ENCODE measurements at places on chromosomes 3 and 15.

DNA sequence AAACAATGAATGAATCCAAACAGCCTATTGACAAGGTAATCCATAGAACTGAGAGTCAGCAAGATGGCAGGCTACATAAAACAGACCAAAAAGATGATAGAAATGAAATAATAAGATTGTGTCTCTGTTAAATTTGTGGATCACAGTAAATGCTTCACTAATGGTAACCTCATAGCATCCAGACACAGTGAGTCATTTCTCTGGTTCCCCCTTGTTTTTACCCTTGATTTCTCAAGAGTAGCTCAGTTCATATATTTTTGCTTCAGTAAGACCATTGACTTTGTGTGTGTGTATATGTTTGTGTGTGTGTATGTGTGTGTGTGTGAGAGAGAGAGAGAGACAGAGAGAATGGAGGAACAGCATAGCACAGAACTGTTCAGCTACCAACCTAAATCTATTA lies 546.9 kb downstream of the RBMS3 start:
- DNase-seq = no peak

- no peak for DNase-seq
Measured at GRCh38 chr3:168213920-168214319, 118.2 kb upstream of the GOLIM4 start.

- DNase-seq = no peak
Measured at GRCh38 chr3:183188895-183189462, 26.4 kb upstream of the LAMP3 start.

- peak; percentile 29 for DNase-seq
Measured at GRCh38 chr3:187016639-187017345, 86.5 kb downstream of the ST6GAL1 start.

GRCh38 chr15:38072348-38073177 lies 138.1 kb downstream of the TMCO5A start:
- no peak for DNase-seq

- DNase-seq = no peak
Measured at GRCh38 chr15:29433507-29434248, 164.1 kb upstream of the NSMCE3 start.

- no peak for DNase-seq
Measured at GRCh38 chr3:45312836-45313493, 75.4 kb upstream of the LARS2 start.

DNA sequence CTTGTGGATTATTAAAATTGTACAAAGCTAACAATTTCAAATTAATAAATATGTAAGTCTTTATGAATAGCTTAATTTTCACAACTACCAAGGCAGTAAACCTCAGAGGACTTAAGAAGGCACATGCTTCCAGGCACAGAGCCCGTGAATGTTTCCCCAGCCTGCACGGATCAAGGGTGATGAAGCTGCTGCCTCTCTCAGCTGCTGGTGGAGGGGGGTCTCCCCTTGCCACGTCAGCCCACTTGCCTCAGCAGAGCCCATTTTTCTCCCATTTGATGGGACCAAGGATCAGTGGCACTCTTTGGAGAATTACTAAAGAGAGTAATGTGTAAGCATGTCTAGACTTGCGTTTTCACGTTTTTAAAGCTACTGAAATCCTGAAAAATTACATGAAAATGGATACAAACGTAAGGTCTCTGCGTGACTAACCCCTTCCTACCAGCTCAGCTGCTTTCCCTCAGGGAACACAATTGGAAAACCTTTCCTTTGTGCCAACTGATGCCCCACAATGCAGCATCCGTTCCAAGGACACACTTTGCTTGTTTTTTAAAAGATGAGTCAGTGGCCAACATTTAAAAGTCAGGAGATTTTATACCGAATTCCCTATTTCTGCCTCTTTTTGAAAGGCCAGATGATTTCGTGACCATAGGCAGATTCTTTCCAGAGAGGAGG lies 494.1 kb downstream of the GABRG3 start:
- no peak for DNase-seq

DNA sequence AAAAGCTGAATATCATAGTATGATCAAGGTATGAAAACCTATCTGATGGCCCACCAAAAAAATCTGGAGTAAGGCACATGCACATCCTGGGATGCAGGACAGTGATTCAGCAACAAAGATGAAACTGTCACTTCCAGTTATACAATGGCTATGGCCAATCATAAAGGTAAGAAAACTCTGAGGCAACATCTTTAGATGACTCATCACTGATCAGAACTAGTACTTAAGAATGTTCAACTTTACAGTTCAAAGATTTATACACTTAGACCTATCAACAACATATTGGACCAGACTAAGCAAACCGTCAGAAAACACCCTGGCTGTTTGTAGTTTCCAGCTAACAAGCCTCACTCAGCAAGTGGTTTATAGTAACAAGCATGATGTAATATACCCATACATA lies 21.3 kb upstream of the PLCH1 start:
- no peak for DNase-seq

- no peak for DNase-seq
Measured at GRCh38 chr3:123740391-123740822, 143.7 kb downstream of the MYLK start.

- DNase-seq = no peak
Measured at GRCh38 chr3:12959410-12959809, 113.8 kb downstream of the IQSEC1 start.

GRCh38 chr3:140086642-140087041 lies 151.7 kb downstream of the CLSTN2 start:
- DNase-seq = no peak

- no peak for DNase-seq
Measured at GRCh38 chr15:74964794-74965193, 8.2 kb upstream of the RPP25 start.

- DNase-seq = no peak
Measured at GRCh38 chr3:31861826-31862225, 119.2 kb downstream of the OSBPL10 start.

- no peak for DNase-seq
Measured at GRCh38 chr15:58992181-58992580, 4.7 kb downstream of the RNF111 start.

GRCh38 chr3:146559388-146559787 lies 15.0 kb upstream of the PLSCR1 start:
- no peak for DNase-seq

DNA sequence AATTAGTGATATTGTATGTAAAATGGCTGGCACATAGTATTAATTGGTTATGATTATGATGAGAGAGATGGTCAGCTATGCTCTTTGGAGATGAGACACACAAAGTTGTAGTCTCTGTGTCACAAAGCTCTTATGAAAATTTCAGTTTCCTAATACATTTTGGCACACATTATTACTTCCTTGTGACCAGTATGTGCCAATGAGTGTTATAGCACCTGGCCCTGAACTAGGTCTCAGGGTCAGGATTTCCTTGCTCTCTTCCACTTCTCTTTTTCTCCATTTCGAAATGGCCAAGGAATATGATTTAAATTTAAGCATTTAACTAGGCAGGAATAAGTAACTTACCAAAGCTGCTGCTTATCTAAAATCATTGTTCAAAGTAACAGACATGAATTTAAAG lies 28.0 kb downstream of the TIPARP start:
- no peak for DNase-seq

DNA sequence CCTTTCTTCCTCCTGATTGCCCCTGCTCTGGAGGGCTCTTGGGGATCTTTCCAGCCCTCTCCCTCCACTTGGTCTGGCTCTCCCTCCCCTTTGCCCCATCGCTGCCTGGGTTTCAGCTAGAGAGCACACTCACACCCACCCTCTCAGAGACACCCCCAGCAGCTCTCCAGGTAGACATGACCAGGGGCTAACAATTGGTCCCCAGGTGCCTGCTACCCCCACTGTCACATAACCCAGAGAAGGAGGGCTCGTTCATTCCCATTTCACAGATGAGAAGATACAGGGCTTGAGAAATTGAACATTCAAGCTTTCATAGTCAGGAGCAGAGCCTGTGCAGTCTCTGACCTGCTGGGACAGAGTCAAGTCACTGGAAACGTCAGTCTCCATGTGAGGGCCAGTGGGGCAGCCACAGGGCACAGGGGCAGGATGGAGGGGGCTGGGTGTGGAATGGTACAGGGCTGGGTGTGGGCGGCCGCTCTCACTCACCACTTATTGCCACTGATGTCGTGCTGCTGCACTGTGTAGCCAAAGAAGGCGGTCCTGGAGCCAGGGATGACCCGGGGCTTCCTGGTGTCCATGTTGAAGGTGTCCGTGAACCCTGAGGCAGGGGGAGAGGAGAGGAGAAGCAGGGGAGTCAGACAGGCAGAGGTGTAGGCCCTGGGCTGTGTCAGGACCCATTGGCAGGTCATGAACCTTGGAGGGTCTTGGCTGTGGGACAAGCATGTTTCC lies 29.4 kb downstream of the ITGA11 start:
- DNase-seq = no peak

DNA sequence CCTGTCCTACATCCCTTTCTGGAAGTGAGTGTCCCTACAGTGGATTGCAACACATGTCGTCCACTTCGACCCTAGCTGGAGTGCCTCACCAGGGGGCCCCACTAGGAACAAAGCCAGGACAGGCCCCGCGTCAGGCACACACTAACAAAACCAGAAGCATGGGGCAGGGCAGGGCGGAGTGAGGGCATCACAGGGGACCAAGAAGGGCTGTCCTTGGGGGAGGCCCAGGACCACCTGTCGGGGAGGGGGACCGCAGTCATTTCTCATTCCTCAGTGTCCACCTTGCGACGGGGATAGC lies 21.9 kb downstream of the IDH2 start:
- no peak for DNase-seq

DNA sequence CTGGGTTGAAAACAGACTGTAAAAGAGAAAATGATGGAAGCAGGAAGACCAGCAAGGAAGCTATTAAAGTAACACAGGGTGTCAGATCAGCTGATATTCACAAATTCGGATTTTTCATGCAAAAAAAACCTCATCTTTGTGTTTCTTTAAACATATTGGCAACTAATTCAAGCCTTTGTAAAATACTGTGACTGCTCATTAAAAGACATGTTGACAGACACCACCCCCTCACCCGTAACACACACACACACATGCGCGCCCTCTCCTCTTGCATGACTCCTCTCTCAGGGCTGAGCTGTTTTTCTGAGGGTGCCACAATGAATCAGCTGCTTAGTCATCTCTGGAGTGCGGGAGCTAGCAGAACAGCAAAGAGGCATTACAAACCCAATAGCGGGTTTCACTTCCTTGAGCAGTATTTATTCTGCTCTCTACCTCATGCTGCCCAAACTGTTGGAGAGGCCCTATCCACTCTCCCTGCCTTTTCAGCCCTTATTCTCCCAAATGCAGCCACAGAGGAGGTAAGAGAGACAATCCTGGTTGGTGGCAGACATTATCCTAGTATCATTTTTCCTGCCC lies 35.8 kb upstream of the CCDC80 start:
- no peak for DNase-seq

- DNase-seq = no peak
Measured at GRCh38 chr3:50218448-50218847, 13.4 kb downstream of the SLC38A3 start.

- DNase-seq = no peak
Measured at GRCh38 chr3:50154476-50154839, 666 bp upstream of the SEMA3F start.

DNA sequence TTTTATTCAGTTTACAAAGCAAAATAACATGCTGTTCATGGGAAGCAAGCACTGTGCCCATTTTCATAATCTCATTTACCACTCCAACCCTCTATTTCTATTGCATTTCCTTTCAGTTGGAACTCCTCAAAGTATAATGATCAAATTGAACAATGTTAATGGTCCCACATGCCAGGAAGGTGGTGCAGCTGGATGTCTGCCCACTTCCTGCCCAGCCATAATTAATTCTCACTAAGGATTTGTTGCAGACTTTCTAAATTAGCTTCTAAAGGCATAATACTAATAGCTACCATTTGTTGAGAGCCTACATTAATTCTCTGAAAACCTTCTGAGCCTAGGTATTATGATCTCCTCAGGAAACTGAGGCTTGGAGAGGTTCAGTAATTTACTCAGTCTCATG lies 316.1 kb upstream of the TPM1 start:
- DNase-seq = no peak

GRCh38 chr15:40449275-40449674 lies 8.5 kb downstream of the BAHD1 start:
- DNase-seq = no peak

GRCh38 chr3:102530415-102531181 lies 95.8 kb downstream of the ZPLD1 start:
- no peak for DNase-seq

DNA sequence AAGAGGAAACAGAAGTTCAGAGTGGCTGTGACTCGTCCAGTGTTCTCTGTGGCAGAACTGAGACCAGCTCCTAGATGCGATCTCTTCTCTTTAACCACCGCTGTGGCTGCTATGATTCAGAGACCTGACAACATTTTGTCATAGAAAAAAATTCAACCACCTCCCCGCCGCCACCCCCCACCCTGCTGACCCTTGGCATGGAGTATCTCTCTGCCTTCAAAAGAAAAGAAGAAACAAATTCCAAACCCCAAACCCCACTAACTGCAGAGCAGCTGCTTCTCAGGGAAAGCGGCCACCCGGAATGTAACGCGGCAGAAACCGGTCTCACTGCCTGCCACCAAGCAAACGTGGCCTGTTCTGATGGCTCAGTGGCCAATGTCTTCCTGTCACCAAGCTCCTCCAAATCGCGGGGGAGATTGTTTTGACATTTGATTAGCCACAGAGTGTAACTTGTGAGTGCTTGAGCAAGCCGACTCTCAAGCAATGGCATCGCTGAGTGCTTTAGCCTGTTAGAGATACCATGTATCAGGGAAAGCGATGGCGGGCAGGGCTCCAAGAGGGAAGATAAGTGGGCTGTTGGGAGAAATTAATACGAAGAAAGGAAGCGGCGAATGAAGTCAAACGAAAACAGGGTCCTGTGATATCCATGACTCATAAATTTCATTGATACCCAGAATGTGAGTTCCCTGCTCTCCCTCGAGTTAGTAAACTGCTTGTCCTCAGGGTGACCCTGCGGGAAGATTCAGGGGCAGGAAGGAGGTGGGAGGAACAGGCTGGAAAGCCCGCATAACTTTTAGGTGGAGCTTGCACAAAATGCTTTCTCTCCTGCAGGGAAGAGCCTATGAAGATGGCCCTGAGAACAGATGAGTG lies 44.8 kb upstream of the TLE3 start:
- no peak for DNase-seq

DNA sequence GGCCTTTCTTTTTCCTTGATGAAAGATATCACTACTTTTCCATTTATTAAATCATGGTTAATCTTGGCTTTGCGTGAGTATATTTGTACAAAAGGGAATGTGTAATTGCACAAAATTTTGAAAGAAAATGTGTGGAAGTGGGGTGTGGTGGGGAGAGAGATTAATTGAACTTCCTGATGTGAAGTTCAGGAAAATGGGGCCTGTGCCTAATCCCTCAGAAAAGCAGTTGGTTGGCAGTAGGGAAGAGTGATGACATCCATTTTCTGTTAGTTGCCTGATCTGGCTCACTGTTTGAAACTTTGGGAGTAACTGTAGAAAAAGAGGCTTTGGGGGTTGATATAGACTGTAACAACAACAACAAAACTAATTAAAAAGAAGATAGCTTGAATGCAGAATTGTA lies 10.8 kb upstream of the IL20RB start:
- DNase-seq = no peak

DNA sequence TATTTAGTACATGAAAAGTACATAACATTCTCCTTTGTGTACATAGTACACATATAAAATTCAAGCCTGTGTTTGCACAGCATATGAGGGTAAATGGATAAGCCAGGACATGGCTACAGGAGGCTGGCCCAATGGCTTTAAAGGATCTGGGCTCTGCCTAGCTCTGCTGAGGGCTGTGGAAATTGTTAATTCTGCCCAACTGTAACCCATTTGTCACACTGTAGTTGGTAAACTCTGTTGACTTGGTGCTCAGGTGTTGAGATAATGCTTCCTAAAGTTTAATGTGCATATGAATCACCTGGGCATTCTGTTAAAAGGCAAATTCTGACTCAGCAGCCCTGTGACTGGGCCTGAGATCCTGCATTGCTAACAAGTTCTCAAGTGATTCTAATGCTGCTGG lies 196.5 kb upstream of the ZPLD1 start:
- no peak for DNase-seq

- no peak for DNase-seq
Measured at GRCh38 chr3:8817486-8817885, 48.1 kb upstream of the OXTR start.

Measured in glomerular endothelial cell (primary cell).